ENCODE measurements at places on chromosomes 6 and 20. TPM values are rescaled to one million over a fixed set of nuclear protein-coding genes. Genes with fewer than 3 reads are reported as not detected.

The HSPA12B gene
- total RNA-seq = 12.7 TPM

The NRSN1 gene
- total RNA-seq = not detected

The RTEL1 gene
- total RNA-seq = 20.2 TPM

The GPX5 gene
- total RNA-seq = not detected

The SLC26A8 gene
- total RNA-seq = 0.97 TPM

The COX7A2 gene
- total RNA-seq = 341 TPM

The SYTL3 gene
- 0.77 TPM for total RNA-seq

The BTN1A1 gene
- 1.4 TPM for total RNA-seq

The GPLD1 gene
- total RNA-seq = 1.2 TPM

The AKAP12 gene
- 70.1 TPM for total RNA-seq

The SLC9A8 gene
- total RNA-seq = 10.5 TPM

The ULBP3 gene
- total RNA-seq = 16.0 TPM

The HRH3 gene
- total RNA-seq = not detected

The F13A1 gene
- total RNA-seq = not detected

The CST4 gene
- not detected for total RNA-seq

The PRICKLE4 gene
- 20.7 TPM for total RNA-seq

The PTCHD4 gene
- total RNA-seq = 28.5 TPM

The SIRPG gene
- not detected for total RNA-seq

The CALHM5 gene
- 7.2 TPM for total RNA-seq

The C4B gene
- 4.6 TPM for total RNA-seq

The MRPS18A gene
- 45.5 TPM for total RNA-seq

The BPIFA1 gene
- not detected for total RNA-seq

The BFSP1 gene
- total RNA-seq = 3.5 TPM

The MSH5 gene
- 16.1 TPM for total RNA-seq

The EYA2 gene
- not detected for total RNA-seq

The CYP24A1 gene
- total RNA-seq = not detected

The WFDC13 gene
- not detected for total RNA-seq

The RAB44 gene
- total RNA-seq = not detected

The SLC16A10 gene
- 2.4 TPM for total RNA-seq

The ZNF165 gene
- total RNA-seq = 1.4 TPM

The MCCD1 gene
- not detected for total RNA-seq

The MUC22 gene
- total RNA-seq = not detected

The SMOC2 gene
- total RNA-seq = not detected

The C20orf141 gene
- not detected for total RNA-seq

The CGA gene
- not detected for total RNA-seq

The DHX16 gene
- 38.5 TPM for total RNA-seq

The TFAP2C gene
- 0.82 TPM for total RNA-seq

The ANKRD66 gene
- not detected for total RNA-seq

The BNIP5 gene
- total RNA-seq = not detected

The FGD2 gene
- 0.10 TPM for total RNA-seq

The MYMX gene
- 11.2 TPM for total RNA-seq

The BPIFB1 gene
- not detected for total RNA-seq

The THBS2 gene
- total RNA-seq = 0.23 TPM

The PTK7 gene
- 208 TPM for total RNA-seq

The TCF21 gene
- total RNA-seq = not detected

The VSX1 gene
- total RNA-seq = not detected

The IL17F gene
- not detected for total RNA-seq

The HUS1B gene
- 0.72 TPM for total RNA-seq

The SNX21 gene
- 11.9 TPM for total RNA-seq

The GPSM3 gene
- 49.0 TPM for total RNA-seq

The PCED1A gene
- total RNA-seq = 30.9 TPM

The KIAA1755 gene
- total RNA-seq = not detected

The LINC00237 gene
- total RNA-seq = not detected

The BHLHE23 gene
- total RNA-seq = not detected

Data from endothelial cell (in vitro differentiated cells).